ENCODE measurements at places on chromosomes 2 and 18.
A peak's percentile ranks its signal among the peaks of the same experiment; 100 is the strongest.

DNA sequence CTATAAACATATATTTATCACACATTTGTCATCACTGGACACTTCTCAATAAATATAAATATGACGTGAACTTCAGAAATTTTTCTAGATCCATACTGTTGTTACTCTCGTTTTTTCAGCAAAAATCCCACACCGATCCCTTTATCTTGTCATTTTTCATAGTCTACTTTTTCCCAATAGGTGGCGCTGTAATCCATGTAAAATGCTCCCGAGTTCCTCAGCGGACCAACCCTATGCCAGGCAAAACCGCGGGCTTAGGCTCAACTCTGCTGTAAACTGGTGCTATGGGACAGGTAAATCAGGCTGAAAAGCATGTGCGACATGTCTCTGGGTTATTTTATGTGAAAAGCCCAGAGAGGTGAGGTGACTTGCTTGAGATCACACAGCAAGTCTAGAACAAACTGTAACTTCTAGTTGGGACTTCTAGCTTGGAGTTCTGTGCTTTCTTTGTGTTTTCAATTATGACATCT, 104.0 kb downstream of the COBLL1 start:
- peak; percentile 2 for DNase-seq

DNA sequence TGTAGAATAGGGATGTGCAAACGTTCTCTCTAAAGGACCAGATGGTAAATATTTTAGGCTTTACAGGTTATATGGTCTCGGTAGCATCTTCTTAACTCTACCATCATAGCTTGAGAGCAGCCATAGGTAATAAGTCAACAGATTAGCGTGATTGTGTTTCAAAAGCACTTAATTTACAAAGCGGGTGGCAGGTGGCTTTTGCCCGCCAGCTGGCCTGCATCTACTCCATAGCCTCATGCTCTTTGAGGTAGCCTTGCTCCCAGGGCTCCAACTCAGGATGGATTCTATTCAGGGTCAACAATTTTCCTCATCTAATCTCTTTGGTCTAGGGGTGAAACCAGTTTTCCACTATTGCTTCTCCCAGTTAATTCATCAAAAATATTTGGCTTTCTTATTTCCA, 5.0 kb upstream of the ATP9B start:
- DNase-seq, result no peak

GRCh38 chr18:78639006-78639950, 340.3 kb upstream of the SALL3 start:
- no peak for DNase-seq

- no peak for DNase-seq
Measured at GRCh38 chr2:150081775-150082481, 405.5 kb downstream of the RND3 start.

DNA sequence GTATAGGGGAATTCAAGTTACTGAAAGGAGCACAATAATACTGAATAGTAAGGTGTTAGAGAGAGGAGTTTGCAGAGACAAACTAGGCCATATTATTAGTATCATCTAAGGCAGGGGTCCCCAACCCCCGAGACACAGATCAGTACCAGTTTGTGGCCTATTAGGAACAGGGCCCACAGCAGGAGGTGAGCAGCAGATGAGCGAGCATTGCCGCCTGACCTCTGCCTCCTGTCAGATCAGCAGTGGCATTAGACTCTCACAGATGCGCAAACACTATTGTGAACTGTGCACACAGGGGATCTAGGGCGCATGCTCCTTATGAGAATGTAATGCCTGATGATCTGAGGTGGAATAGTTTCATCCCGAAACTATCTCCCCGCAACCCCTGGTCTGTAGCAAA, 41.8 kb upstream of the TMEM200C start:
- no peak for DNase-seq

GRCh38 chr18:9466846-9467245, 8.5 kb upstream of the RALBP1 start:
- DNase-seq, result no peak

- no peak for DNase-seq
Measured at GRCh38 chr2:19548116-19548515, 189.7 kb upstream of the OSR1 start.

DNA sequence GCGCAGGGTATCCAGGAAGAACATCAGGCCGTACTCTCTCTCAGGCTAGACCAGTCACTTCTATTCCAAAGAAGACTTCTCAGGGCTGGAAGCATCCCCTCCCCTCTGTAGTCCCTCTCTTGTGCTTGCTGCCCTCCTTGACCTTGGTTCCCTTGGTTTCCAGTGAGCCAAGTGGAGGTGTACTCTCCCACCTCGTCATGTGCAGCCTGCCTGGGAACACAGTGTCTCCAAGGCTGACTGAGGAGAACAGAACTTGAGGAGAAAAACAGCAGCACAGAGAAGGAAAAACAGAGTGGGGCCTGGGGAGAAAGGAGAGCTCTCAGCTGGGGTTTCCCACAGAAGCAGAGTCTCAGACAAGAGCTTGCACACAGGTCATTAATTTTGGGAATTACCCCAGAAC, 52.7 kb downstream of the HAUS1 start:
- DNase-seq, result no peak

DNA sequence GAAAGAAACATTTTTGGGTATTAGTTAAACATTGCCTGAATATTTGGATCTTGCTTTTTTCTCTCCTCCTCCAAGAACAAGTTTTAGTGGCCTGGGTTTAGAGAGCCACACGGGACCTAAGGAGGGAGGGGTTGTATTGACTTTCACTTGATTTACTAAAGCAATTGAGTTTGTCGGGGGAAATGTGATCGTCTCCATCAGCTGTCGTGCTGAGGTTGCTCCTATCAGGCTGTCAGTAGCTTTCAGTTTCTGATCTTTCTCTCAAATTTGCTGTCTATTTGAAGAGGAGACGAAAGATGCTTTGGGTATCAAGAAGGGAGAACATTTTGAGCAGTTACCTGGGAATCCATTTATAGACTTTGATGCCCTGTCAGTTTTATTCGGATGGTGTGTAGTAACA, 106.0 kb downstream of the SETBP1 start:
- DNase-seq, result no peak

Measured in CD4-positive, alpha-beta T cell treated with Interleukin-2 at 100 ng/mL for 4 hours (primary cell).